Endothelial cell (in vitro differentiated cells): ENCODE measurements at places on chromosomes 12 and 14.

GRCh38 chr12:51217968-51218606, at the start of gene POU6F1:
POU6F1 (minus strand) TSS chr12:51218062; CDS start chr12:51206836, 11,226 bp downstream.
- peak; percentile 75 for DNase-seq

- DNase-seq, result no peak
These were observed 77.8 kb upstream of the MYL2 start for GRCh38 chr12:110998165-110998564.

DNA sequence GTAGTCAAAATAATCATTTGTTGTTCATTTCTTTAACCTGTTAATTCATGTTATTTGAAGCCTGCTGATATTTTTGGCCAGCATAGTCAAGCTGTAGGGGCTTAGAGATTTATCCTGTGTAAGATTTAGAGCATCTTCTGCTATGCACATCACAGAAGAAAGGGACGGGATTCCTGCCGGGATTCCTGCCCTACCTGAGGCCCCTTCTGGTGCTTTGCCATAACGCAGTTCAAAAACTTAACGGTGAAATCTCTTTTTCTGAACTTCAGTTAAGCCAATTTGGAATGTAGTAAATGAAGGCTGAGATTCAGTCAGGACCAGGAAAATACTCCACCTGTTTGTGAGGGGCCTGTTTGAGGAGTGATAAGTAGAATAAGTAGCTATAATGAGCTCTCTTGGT, 50.7 kb upstream of the TMEM260 start:
- no peak for DNase-seq

GRCh38 chr12:112473056-112473455, 54.3 kb downstream of the PTPN11 start:
- DNase-seq, result no peak

DNA sequence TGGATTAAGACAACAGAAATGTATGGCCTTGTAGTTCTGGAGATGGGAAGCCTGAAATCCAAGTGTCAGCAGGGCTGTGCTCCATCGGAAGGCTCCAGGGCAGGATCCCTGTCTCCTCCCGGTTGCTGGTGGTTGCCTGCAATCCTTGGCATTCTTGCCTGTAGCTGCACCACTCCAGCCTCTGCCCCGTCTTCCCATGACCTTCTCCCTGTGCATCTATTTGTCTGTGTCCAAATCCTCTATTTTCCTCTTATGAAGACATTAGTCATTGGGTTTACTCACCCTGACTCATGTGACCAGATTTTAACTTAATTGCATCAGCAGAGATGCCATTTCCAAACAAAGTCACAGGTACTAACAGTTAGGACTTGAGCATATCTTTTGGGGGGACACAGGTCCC, 15.1 kb downstream of the TUNAR start:
- no peak for DNase-seq

GRCh38 chr14:54908190-54908589, 5.6 kb upstream of the GCH1 start:
- DNase-seq, result no peak

GRCh38 chr12:52278575-52279421, 4.4 kb downstream of the KRT86 start:
- DNase-seq, result peak; percentile 93

DNA sequence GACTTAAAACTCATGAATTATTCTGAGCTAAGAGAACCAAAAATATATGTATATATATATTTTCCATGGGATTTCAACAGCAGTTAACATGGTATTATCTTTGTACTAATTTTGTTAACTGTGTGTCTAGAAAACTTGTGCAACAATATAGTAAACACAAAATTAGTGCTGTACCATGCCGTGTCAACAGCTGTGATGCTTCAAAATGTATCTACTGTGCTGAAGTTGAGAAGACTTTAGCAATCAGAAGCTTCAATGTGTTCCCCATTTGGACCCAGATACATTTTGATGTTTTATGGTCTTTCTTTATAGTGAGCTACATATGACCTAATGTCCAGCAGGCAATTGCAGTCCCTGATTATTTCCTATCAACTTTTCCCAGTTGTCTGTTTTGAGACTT, 405.7 kb downstream of the DIO2 start:
- no peak for DNase-seq

- DNase-seq, result peak; percentile 45
These were observed 1.4 kb downstream of the DENND5B start for GRCh38 chr12:31589598-31589903.

DNA sequence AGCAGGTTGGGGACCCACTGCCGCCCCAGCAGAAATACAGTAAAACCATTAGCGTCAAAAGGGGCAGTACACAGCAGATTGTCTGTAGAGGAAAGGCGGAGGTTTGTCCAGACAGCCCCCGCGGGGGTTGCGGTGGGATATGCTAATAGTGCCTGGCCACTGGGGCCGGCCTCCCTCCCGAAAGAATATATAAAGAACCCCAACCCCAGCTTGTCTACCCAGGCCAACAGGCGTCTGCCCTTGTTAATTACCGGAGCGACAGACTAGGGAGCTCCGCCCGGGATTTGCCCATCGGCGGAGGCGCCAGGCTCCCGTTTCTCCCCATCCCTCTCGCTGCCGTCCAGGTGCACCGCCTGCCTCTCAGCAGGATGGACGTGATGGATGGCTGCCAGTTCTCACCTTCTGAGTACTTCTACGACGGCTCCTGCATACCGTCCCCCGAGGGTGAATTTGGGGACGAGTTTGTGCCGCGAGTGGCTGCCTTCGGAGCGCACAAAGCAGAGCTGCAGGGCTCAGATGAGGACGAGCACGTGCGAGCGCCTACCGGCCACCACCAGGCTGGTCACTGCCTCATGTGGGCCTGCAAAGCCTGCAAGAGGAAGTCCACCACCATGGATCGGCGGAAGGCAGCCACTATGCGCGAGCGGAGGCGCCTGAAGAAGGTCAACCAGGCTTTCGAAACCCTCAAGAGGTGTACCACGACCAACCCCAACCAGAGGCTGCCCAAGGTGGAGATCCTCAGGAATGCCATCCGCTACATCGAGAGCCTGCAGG, at the start of gene MYF5:
MYF5 (plus strand) TSS at position 217 of the 774 bp plus-strand sequence; CDS start at position 369, 152 bp downstream.
- DNase-seq, result no peak

- DNase-seq, result no peak
These were observed 23.8 kb downstream of the CFAP251 start for GRCh38 chr12:121942145-121942718.

DNA sequence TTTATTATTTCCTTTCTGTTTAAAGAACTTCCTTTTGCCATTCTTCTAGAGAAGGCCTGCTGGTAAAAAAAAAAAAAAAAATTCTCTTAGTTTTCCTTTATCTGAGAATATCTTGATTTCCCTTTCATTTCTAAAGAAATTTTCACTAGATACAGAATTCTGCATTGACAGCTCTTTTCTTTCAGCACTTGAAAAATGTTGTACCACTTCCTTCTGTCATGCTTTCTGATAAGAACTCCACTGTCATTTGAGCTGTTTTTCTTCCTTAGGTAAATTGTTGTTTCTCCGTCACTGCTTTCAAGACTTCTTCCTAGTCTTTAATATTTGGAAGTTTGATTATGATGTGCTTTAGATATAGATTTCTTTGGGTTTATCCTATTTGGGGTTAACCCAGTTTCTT, 113.6 kb upstream of the BTG1 start:
- no peak for DNase-seq

GRCh38 chr14:56339855-56340701, 221.9 kb downstream of the PELI2 start:
- DNase-seq, result peak; percentile 60

DNA sequence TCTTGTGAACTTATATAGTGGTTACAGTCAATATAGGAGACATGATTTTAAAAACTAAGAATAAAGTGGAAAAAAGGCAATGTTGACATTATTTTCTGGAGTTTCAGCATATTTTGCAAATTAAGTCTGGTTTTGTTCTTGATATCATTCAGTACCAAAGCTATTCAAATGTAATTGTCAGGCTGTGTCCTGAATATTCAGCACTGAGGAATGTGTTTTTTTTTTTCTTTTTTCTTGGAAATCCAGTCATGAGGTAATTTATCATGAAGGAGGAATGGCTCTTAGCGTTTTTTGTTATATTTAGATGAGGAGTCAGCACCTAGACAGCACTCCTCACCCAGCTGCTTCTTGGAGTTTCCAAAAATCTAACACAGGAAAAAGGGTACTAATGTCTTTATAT, 225.5 kb downstream of the CCDC91 start:
- no peak for DNase-seq

DNA sequence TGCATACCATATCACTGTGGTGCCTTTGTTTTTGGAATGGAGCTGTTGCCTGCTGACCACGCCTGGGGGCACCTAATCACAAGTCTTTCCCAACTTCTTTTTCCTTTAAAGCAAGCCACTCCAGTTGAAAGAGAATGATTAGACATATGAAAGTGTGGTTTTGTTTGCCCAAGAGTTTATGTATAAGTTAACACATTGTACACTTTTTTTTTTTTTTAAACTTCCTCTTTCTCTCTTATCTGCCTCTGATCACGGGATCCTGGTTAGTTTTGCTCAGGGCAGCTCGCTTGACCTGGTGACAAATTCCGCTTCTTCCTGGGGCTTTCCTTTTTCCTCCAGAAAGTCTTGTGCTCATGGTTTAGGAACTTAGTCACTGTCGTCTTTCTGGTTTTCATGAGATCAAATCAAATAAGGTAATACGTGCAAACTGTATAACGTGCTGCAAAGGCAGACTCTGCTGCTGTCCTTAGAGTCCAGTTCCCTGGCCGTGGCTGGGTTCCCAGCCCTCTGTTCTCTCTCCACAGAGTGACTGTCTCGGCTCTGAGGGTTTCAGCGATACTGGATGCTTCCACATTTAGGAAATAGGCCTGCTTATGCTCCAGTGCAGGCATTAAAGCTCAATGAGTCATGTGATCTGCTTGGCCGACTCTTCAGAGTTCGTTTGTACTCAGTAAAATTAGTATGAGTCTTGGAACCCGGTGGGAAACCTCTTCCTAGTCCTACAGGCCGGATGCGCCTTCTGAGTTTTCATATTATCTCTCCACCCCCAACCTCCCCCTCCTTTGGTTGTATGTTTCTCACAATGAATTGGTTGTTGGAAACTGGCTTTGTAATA, 15.2 kb downstream of the RASSF3 start:
- peak; percentile 19 for DNase-seq

DNA sequence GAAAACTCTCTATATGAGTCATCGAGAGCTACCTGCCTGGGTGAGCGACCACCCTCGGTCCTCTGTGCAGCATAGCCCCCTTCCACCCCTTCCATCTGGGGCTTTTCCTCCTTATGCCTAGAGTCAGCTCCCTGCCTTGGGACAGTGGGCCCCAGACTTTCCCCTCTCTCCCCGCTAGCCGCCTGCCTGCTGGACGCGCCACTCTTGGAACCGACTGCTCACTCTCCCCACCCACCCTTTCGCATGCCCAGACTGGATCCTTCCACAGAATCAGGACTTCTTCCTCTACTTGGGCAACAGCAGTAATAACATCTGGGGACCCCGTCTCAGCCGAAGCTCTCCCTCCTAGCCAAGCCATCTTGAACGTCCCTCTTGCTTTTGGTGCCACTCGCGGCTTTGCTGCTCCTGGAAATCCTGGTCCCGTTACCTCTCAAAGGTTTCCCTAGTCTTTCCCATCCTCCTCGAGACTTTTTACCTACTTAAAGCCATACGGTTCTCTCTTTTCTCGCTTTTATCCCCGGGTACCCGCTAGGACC, 671 bp downstream of the ESYT1 start:
- no peak for DNase-seq

GRCh38 chr12:108560752-108561719, at the start of gene SART3:
SART3 (minus strand) TSS chr12:108561173; CDS start chr12:108561154, 19 bp downstream.
- peak; percentile 73 for DNase-seq

DNA sequence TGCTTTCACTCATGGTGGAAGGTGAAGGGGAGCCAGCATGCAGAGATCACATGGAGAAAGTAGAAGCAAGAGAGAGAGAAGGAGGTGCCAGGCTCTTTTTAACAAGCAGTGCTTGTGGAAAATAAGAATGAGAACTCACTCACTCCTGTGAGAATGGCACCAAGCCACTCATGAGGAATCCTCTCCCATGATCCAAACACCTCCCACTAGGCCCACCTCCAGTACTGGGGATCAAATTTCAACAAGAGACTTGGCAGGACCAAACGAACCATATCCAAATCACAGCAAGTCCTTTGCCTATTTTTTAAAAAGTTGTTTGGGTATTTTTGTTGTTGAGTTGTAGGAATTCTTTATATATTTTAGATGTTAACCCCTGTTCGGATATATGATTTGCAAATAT, 245.9 kb upstream of the ARID2 start:
- no peak for DNase-seq

DNA sequence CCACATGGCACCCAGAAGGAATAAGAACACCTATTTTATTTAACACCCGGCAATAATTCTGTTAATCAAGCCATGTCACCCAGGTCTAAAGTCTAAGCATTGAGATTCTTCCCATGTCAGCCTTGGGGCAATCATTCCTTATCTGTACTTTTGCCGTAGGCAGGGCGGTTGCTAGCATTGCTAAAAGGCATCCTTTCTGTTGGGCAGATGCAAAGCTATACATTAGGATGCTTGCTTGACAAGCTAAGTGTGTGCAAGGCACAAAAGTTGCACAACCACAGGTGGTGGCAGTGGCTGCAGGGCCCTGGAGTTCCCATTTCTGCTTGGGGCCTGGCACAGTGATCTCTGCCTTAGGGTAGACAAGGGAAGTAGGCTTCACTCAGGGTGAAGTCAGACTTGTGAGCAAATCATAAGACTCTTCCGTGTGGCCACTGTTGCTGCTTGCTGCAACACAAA, 12.5 kb upstream of the GALNT6 start:
- DNase-seq, result no peak

GRCh38 chr12:52147367-52147963, 44.3 kb downstream of the KRT80 start:
- DNase-seq, result no peak

DNA sequence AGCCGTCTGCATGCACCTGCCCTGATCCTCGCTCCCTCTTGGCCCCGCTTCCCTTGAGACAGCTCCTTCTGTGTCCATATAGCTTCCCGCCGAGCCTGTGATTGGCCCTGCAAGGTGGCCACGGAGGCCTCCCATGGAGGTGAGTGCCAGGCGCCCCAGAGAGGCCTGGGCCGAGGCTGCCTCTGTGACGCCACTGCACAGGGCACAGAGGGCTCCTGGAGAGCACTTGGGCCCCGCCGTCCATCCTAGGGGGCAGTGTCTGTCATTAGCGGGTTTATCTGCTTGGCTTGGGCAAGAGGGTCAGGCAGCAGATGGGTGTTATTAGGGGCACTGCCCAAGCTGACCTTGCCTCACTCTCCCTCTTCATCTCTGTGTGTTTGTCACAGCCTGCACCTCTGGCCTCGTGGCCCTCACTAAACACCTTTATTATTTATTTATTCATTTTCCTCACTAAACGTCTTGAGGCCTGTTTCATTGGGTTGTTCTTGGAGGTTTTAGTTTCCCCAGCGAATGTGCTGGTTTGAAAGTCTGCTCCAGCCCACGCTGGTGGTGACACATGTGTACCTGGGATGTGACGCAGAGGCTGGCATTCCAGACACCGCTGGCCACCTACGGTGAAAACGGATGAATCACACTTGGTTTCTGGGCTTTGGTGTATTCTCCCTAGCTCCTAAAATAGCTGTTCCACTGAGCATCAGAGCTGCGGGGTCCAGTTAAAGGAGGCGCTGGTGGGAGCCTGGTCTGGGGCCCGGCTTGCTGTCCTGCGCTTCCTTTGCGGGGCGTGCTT, 5.9 kb downstream of the ZFYVE21 start:
- DNase-seq, result no peak

GRCh38 chr14:55336162-55336561, 64.9 kb downstream of the FBXO34 start:
- no peak for DNase-seq

- DNase-seq, result no peak
These were observed 5.1 kb downstream of the KMT5A start for GRCh38 chr12:123388951-123389559.
